Natural killer cell (primary cell): ENCODE measurements at places on chromosomes 5 and 9.
A peak's percentile ranks its signal among the peaks of the same experiment; 100 is the strongest.

GRCh38 chr9:135010921-135011320 lies 76.5 kb upstream of the OLFM1 start:
- no peak for DNase-seq

GRCh38 chr9:5626727-5627634 lies 1.9 kb upstream of the RIC1 start:
- DNase-seq: peak; percentile 70

- no peak for DNase-seq
Measured at GRCh38 chr9:91429501-91429900, 5.9 kb upstream of the NFIL3 start.

GRCh38 chr5:146068206-146068605 lies 37.2 kb downstream of the PLAC8L1 start:
- no peak for DNase-seq

DNA sequence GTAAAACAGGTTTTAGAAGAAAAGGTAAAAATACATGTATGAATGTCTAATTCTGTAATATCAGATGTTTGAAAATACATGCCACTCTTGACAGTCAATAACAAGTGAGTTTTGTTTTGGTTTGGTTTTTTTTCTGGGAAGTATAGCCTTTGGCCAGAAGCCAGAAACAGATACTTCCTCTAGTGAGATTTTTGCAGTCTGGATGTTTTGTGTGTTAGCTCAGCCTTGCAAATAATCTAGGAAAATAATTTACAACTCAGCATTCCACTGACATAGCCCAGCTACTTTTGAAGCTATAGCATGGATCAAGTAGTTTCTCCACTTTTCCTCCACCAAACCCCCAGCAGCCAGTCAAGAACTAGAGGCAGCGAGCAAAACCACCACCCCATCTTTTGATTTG lies 56.7 kb downstream of the SLC1A1 start:
- DNase-seq: no peak

- DNase-seq: peak; percentile 92
Measured at GRCh38 chr9:131627648-131628458, 82.5 kb downstream of the PRRT1B start.

GRCh38 chr9:131733541-131734061 lies 6.3 kb downstream of the RAPGEF1 start:
- peak; percentile 52 for DNase-seq

- no peak for DNase-seq
Measured at GRCh38 chr9:94443032-94443722, 111.7 kb upstream of the PCAT7 start.

- DNase-seq: no peak
Measured at GRCh38 chr5:115778417-115778816, 38.0 kb downstream of the CDO1 start.

DNA sequence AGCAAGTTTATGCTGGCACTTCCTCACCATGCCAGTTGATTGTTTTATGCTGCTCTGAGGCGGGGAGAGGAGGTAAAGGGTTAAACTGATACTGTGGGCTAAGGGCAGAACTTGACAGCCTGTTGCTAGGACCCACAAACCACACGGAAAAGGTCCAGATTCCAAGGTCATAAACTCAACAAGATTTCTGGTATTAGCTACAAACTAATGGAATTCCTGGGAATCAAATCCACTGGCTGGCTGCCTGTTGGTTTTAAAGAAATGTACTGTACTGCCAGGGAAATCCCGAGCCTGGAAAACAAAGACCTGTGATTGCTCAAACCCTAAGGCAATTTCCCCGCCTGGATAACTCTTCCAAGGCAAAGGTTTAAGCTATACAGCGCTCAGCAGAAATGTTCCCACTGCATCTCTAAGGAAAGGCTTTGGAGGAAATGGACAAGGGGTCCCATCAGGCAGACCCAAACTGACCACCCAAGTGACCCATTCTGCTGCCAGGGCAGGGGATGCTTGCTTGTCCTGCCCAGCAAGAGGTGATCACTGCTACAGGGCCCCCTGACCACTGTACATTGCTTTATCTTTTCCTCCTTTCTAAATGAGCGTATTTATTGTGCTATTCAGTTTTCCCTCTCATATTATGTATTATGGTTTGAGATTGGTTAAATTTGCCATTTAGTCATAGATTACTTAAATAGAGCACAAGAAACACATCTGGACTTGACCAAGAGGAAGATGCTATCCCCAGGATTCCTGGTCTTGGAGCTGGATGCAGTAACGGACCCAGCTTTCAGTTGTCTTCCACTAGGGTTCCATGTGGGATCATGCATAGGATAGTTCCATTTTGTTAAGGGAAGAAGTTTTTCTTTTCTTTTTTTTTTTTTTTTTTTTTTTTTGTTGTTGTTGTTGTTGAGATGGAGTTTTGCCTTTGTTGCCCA lies 124.3 kb downstream of the SUSD1 start:
- no peak for DNase-seq

DNA sequence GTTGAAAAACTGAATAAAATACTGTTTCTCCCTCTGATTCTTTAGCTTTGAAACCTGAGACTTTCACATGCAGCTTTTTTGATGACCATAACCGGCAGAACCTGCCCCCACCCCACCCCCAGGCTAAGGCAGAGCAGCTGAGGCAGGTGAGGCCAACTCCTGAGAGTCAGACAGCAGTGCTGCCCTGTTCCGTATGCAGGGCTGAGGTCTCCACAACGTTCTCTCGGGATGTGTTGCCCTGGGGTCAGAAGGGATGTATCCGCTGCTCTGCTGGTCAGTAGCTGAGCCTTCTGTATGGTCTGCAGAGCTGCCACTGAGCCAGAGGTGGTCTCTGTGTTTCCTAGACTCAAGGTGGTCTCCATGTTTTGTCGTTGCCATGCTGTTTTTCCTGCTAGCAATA lies 190.5 kb downstream of the AOPEP start:
- no peak for DNase-seq

GRCh38 chr9:1152171-1152570 lies 102.0 kb downstream of the DMRT2 start:
- no peak for DNase-seq

- DNase-seq: no peak
Measured at GRCh38 chr5:38473008-38473407, 83.4 kb downstream of the LIFR start.

DNA sequence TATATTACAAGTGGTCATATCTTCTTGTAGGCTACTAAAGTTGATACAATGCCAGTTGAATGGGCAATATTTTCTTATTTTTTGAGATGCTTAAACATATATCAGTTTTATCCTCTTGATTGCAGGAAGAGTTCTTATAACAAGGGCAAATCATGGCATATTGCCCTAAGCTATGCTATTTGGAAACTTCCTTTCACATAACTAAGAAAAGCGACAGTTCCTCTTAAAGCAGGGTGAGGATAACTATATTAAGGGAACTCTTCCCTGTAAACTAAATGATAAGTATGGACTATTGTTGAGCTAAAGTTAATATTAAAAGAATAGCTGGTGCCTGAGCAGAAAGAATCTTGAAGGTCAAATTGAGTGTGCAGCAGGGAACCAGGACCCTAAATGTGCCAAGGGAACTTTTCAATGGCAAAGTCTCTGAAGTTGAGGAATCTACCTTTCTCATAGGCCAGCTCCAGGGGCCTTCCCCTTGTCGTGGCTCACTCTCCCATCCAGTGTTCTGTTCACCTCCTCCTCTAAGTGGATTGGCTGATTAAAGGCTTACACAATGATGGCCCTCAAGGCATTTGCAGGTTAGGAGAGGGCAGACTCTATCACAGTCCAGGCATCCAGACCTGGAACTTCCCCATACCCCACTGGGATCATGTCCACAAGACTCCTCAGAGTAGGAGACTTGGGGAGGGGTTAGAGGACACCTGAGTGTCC lies 26.8 kb downstream of the FYB1 start:
- peak; percentile 39 for DNase-seq

- DNase-seq: no peak
Measured at GRCh38 chr5:95892784-95893354, 68.8 kb downstream of the ELL2 start.

GRCh38 chr5:141915881-141916336 lies 7.8 kb upstream of the DELE1 start:
- no peak for DNase-seq

DNA sequence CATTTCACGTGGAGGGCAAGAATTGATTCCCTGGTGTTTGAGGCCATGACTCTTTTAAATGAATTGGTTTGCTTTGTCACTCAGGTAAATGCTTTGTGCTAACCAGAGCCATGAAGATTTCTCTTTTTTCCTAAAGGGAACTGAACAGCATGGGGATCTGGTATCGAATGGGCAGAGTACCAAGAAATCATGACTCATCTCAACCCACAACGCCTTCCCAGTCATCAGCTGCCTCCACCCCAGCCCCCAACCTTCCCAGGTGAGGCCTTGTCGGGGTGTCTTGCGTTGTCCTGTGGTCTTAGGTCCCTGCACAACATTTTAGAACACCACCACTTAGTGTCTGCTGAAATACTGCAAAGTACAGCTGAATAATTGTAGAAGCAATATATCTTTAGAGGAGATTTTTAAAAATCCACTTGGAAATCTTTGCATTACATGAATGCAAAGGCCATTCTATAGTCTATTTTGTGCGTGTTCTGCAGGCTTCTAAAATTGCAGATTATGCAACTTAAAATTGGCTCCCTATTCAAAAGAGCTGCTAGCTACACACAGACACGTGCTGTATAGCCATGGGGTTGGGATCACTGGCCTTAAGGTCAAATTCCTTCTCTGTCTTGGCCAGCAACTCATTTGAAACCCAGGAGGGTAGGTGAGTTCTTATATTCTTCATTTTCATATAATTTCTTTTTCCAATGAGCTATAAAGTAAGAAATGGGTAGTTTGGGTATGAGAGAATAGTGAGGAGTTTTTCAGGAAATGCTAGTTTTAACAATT lies 69.0 kb downstream of the MVB12B start:
- peak; percentile 36 for DNase-seq

DNA sequence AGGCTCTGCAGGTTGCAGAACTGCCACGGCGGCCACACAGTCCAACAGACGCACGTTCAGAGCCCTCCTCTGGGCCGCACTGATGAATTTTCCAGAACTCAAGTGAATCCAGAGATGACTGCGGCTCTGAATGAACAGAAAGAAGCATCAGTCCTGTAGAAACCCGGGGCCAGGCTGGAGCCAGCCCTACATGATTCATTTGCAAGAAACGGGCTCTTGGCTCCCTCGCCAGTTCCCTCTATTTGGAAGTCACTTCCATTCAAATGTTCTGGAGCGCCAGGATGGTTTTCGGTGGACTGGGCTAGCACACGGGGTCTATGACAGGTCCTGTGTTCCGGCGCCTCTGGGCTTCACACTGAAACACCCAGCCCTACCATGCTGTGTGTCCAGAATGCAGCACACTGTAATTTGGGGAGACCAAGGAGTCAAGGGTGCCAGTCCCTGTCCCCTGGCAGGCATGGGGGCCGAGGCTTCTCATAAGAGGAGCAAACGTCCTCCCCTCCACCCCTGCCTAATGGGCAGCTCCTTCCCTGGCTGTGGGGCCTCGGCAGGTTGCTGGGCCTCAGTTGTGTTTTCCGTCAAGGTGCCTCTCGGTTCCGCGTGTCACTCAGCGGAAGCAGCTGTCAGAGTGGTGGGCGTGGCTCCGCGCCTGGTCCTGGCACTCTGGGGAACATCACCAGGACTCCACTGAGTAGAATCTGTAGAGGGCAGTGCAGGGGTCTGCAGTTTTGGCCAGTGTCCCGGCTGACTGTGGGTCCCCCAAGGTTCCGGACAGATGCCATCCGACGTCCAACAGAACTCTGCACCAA lies 18.1 kb upstream of the COL5A1 start:
- no peak for DNase-seq

DNA sequence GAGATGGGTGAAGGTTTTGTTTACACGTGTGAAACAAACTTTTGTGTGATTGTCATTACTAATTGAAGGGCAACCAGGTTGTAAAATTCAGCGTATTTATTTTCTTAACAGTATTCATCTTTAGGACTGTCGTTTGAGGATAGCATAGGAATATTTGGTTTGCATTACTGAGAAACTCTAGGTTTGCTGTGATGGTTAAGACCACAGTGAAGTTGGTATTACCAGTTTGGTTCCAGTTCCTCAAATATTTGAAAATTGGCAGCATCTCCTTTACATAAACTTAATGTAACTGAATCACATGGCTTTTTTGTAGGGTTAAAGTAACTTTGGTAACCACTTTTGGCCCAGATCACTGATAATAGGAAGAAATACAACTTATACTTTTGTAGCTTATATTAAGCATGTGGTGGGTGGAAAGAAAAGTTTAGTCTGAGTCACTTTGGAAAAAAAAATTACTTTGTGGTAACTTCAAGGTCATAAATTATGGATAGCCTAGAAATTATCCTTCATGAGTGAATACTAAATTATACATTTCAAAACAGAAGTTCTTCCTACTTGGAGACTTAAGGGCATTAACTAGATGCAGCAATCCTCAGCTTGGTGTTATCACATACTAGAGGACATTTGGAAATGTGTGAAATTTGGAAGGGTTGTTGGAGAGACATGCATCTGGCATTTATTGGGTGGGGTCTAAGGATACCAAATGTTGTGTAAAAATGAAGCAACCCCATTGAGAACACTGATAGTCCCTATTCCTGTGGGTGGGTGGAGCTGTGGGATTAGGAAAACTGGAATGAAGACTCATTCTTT lies 33.9 kb downstream of the G3BP1 start:
- DNase-seq: no peak

DNA sequence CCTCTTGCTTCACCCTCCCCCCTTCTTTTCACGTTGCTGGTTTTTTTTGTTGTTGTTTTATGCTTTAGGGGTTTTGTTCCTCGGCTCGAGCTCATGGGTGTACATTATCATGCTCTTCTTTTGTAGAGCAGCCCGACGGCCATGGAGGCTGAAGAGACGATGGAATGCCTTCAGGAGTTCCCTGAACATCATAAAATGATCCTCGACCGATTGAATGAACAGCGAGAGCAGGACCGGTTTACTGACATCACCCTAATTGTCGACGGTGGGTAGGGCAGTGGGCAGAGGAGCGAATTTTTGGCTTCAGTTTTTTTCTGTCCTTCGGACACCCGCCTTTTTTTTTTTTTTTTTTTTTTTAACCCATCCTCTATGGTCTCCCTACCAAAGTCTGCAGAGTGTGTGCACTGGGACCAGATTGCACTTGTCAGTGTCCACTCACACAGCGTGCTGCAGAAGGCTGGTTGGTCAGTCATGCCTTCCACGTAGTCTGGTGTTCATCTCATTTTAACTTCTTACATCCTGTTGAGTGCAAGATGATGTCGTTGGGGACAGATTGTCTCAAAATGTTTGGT lies 1.3 kb downstream of the ZNF131 start:
- no peak for DNase-seq
